HT1080 (cell line): ENCODE measurements at places on chromosomes 2 and 18.

DNA sequence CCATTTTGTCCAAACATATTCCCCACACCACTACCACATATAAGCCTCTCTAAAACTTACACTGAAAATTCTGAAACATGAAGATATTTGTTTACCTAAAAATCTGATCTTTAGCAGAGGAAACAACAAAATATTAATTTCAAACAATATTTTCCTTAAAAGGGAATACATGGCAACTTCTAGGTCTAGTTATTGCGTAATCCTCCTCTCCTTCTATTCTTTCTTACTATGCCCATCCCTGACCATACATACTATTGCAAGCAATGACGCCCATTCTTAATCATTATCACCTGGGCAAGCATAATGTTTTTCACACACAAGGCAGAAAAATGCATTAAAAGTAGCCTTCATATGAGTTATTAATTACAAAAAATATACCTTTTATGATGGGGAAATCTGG, 372.6 kb downstream of the ZEB2 start:
- DNase-seq: no peak

DNA sequence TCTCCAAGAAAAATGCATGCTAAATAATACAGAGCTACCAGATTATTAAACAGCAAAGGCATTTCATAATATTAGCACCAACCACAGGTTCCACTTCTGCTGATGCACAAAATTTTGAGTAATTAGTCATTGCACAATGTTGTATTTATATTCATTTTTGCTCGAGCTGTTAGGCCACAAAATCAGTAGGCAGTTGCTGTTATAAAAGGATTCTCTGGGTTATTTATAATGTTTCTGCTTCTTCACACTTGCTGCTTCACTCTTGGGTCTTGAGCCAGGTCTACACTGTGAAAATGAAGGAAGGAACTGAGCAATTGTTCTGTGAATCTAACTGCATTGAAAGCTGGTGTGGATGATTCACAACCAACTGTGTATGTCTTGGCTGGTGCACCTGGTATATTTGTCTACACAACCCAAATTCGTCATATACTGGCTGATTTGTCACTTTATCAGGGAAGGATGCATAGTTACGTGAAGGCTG, 38.3 kb downstream of the MRPL33 start:
- DNase-seq: peak; percentile 90

DNA sequence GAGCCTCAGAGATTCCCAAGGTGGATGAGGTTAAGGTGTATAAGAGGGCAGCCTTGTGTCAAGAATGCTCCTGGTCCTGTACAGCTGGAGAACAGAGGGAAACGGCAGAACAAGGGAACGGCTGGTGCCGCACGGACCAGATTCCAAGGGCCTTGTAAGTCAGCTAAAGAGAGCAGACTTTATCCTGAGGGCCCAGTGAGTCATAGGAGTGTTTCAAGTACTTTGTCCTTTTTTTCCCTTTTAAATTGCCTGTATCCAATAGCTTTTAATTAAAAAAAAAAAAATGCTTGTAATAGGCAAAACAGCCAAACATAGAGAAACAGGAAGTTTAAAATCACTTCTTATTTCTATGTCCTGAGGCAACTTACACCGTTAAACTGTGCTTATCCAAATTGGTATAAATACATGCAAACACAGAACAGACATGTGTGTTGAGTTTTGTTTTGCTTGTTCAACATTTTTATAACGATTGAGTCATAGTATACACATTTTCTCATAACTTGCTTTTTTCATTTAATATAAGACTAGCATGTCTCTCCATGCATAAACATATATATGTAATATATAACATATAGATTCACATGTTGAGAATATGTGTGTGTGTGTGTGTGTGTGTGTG, 42.1 kb upstream of the EVA1A start:
- peak; percentile 83 for DNase-seq

GRCh38 chr18:72107647-72108383, 436.3 kb downstream of the CBLN2 start:
- DNase-seq: peak; percentile 26

DNA sequence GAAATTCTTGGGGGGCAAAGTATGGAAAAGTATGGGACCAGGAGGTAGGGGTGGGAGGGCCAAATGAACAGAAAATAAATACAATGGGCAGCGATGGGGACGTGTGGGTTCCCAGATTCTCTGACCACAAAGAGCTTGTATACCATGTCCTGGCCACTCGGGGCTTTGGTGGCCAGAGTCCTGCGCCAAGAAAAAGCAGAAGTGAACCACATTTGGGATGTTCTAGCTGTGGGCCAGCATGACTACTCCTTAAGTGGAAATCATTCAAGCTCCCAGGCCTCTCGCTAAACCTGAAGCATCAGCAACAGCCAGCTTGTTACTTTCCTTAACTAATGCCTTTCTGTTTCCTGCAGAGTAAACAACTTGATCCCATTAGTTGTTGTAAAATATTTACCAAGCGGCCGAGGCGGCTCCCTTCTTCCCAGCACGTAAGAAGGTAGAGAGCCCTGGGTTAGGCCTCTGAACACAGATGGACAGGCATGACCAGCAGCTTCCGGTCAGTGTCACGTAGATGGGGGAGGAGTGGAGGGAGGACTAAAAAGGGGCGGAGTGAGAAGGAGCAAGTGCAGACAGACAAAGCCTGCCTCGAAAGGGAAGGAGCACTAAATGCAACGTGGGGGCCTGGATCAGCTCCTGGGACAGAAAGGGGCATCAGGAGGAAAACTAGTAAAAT, 88.2 kb downstream of the GALNT14 start:
- DNase-seq: no peak
